ENCODE measurements at places on chromosomes 5 and 9. TPM values are rescaled to one million over a fixed set of nuclear protein-coding genes. Genes with fewer than 3 reads are reported as not detected.

The PRRC1 gene
- total RNA-seq: 37.8 TPM

The TRMT10B gene
- 3.2 TPM for total RNA-seq

The SLC34A1 gene
- not detected for total RNA-seq

The FOXD4L6 gene
- total RNA-seq: not detected

The ANKRD55 gene
- total RNA-seq: not detected

The FOXI1 gene
- not detected for total RNA-seq

The WDR38 gene
- not detected for total RNA-seq

The OMD gene
- not detected for total RNA-seq

The BTNL3 gene
- not detected for total RNA-seq

The NXNL2 gene
- total RNA-seq: 0.73 TPM

The DCP2 gene
- 46.1 TPM for total RNA-seq

The UBE2D2 gene
- 62.9 TPM for total RNA-seq

The EPB41L4A gene
- 8.0 TPM for total RNA-seq

The IL5 gene
- total RNA-seq: not detected

The CCNB1 gene
- 419 TPM for total RNA-seq

The CTNND2 gene
- not detected for total RNA-seq

The CLTA gene
- 262 TPM for total RNA-seq

The NDST1 gene
- total RNA-seq: 52.1 TPM

The CD72 gene
- 0.62 TPM for total RNA-seq

The PIP5KL1 gene
- 0.33 TPM for total RNA-seq

The DEPDC1B gene
- 7.9 TPM for total RNA-seq

The DRD1 gene
- total RNA-seq: 0.34 TPM
